ENCODE measurements at places on chromosomes 7 and 10. TPM values are rescaled to one million over a fixed set of nuclear protein-coding genes. Genes with fewer than 3 reads are reported as not detected.

Gene TMEM26
- 2.5 TPM for total RNA-seq

Gene EBF3
- total RNA-seq, result 2.2 TPM

Gene TMEM236
- under 0.01 TPM for total RNA-seq

Gene PVRIG
- total RNA-seq, result 0.15 TPM

Gene IFIT2
- not detected for total RNA-seq

Gene SPDYE9
- not detected for total RNA-seq

Gene IKZF1
- 0.67 TPM for total RNA-seq

Gene ATOH7
- total RNA-seq, result not detected

DNA sequence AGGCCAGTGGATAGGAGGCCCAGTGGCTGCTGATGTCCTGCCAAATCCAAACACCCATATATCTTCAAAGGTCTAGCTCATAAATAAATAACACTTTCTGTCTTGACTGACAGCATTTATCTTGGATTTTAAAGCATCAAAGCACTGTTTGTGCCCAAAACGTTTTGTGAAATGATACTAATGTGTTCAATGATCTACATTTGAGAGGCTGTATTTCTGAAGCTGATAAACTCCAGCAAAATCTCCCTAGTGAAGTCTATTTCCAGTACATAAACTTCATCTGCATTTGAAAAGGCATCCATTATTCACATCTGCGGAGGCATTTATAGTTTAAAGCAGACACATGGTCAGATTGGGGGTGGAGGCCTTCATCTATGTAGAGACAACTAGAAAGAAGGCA is 276.3 kb downstream of the HPSE2 start:
- no peak for DNase-seq

DNA sequence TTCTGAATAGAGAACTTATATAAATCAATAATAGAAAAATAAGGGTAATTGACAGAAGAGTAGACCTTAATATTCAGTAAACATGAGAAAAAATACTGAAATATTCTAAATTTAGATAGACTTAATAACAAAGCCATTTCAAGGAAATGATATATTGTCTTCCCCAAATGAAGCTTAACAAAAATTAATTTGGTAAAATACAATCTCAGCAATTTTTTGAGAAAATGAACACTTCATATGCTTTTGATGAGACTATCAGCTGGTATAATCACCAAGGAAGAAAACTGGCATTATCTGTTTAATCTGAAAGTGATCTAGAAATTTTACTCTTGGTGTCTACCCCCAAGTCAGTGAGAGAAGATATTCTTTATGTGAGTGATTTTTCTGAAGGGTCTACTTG is 1.7 kb upstream of the FAM237B start:
- no peak for DNase-seq

GRCh38 chr10:132319853-132320653 is 11.9 kb upstream of the LRRC27 start:
- peak; percentile 87 for DNase-seq

DNA sequence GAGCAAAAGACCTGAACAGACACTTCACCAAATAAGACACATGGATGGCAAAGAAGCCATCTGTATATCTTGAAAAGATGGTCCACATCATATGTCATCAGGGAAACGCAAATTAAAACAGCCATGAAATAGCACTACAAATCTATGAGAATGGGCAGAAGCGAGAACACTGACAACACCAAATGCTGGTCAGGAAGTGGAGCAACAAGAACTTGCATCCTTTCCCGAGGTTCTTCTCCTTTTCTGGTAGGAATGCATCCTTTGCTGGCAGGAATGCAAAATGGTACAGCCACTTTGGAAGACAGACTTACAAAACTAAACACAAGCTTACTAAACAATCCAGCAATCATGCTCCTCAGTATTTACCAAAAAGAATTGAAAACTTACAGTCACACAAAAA is 60.0 kb downstream of the PIK3AP1 start:
- no peak for DNase-seq

DNA sequence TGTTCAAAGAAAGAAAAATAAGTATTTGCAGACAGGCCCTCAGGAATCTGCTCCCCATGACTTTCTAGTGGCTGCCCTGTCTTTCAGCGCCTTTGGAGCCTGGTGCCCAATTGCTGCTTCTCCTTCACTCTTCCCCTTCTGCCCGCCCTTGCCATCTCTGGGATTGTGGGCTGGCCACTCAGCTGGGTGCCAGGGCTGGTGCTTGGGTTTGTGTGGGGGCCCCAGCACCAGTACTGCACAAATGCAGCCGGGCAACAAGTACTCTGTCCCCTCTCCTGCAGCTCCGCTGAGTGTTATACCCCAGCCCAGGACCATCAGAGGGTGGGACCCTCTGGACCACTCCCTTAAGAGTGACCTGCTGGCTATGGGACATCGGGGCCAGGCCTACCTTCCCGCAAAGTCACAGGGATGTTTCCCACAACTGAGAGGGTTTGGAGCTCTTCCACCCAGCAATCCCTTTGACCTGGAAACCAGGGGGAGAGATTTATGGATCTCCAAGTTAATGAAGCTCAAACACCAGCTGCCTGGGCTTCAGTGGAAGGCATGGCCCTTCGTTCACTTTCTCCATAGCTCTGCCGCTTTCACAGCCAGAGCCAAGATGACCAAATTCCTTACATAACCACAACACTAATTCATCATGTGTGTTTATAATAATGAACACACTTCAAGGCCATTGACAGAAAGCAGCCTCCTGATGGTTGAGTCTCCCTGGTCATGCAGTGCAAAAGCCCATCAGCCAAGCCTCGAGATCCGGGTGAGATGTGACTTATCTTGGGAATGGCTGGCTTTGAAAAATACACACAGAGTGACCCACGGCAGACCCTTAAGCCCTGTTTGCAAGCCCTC is 313.9 kb upstream of the ZNF32 start:
- DNase-seq, result no peak

GRCh38 chr10:132156382-132156781 is 30.4 kb upstream of the DPYSL4 start:
- DNase-seq, result no peak

- peak; percentile 74 for DNase-seq
These were observed 80.4 kb upstream of the CDK6 start for GRCh38 chr7:92916770-92917224.

GRCh38 chr7:91435381-91436059 is 171.3 kb downstream of the FZD1 start:
- DNase-seq, result peak; percentile 3

- DNase-seq, result peak; percentile 79
These were observed 909 bp upstream of the CC2D2B start for GRCh38 chr10:95906677-95907455.

DNA sequence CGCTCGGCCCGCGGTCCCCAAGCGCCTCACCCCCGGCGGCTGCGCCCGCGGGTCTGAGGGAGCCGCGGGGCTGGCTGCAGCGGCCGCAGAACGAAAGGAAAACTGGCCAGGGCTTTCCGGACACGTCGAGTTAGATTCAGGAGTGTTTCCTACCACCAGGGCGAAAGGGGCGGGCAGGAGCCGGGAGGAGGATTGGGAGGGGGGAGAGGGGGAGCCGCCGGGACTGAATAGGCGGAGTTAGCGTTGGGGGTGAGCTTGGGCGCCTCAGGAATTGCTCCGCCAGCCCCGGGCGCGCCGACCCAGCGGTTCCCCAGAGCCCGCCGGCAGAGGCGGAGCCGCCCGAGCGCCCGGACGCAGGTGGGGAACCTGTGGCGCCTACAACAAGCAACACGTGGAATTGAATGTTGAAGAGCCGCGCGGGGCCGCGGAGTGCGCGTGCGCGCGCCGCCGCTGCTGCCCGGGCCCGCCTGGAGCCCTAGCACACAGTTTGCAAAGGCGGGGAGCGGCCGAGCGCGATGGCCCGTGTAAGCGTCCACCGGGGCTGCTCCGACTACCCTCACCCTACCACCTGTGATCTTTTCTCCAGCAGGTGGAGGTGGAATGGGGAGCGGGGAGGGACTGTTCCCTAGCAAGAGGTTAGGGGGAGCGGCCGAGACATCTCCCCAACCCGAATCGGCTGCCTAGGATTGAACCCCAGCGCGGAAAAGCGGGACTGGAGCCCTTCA is at the start of gene CADPS2:
TSS of gene CADPS2 (minus strand) at position 104 of the 725 bp plus-strand sequence. CDS start 123 bp downstream, outside the sequence.
- DNase-seq, result peak; percentile 85

GRCh38 chr7:106462914-106463482 is 178.2 kb upstream of the NAMPT start:
- DNase-seq, result no peak

DNA sequence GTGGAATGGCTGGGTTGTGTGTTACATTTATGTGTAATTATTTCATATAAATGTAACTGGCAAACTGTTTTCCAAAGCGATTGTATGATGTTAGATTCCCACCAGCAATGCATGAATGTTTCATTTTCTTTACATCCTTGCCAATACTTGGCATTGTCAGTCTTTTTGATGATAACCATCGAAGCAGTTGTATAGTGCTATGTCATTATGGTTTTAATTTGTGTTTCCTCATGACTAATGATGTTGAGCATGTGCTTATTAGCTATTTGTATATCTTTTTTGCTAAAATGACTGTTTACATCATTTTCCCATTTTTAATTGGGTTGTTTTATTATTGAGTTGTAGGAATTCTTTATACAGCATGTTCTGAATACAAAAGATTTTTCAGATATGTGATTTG is 22.3 kb downstream of the AHCYL2 start:
- no peak for DNase-seq

DNA sequence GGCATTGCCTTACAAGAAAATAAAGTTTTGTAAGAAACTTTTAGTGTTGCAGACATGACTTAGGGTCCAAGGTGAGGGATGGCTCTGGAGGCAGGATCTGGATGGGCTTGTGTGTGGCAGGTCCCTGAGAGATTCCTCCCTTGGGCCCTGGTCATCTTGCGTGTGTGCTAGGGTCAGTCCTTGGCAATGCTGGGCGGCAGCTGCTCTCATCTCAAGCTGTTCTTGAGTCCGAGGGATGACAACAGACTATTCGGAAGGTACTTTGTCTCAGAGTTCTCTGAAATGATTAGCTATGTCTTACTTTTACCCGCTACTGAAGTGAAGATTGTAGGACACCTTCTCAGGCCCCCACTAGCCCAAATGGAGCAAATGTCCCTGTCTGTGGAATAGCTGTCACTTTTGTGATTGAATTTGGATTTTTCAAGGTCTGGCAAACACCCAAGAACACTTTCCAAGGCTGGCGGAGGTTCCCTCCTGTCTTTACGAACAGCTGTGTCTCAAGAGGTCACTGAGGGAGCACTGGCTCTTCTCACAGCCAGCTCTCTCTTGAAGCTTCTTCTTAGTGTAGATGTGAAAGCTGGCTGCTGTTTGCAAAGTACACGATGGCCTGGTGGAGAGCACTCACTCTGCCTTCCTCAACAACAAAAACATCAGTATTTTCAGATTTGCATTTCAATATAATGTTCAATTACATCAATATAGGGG is 253.6 kb downstream of the STK31 start:
- DNase-seq, result no peak

GRCh38 chr7:33841705-33842129 is 63.6 kb upstream of the BMPER start:
- no peak for DNase-seq

DNA sequence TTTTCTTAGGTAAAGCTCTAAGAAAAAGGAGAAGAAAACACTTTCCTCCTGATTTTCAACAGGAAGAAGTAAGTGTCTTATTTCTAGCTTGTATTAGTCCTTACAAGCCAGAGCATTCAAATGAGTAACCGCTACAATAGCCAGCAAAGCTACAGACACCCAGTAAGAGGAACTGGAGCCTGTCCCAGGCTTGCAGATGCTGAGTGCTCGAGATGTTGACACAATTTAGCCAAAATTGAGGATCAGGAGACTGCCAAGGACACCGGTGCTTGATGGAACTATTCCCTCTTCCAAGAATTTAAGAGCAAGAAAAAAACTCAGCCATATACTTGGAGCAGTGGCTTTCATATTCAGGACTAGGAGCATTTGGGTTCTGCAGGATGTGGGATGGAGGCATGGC is 149.3 kb upstream of the DPP6 start:
- no peak for DNase-seq

DNA sequence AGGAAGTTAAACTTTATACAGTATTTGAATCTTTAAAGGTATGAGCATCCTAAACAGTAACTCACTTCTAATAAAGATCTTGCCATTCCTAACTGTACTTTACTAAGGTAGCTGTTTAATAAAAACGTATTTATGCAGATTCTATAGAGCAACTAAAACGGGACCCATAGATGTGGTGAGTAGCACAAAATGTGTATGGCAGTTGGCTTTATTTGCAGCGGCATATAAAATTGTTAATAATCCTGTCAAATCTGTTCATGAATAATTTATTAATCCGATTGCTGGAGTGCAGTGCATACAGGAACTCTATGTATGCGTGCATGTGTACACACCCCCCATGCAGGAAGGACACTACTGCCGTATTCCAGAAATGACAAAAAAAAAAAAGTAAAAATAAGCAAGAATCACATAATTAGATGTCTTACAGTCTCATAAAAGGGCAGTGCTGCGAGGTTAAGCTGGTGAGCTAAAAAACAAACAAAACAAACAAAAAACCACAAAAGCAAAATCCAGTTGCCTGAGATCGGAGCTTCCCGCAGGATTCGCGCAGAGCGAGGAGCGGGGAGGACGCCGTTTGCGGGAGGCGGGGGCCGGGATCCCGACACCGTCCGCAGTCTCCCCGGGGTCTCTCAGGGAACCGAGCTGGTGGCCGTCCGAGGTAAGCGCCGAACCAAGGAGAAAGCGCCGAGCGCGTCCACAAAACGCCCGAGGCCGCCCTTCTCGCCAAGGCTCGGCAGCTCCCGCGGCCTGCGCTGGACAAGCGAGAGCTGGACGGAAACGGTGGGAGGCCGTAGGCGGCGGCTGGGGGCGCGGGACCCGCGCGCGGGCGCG is 518 bp upstream of the COMMD3 start:
- DNase-seq, result no peak

DNA sequence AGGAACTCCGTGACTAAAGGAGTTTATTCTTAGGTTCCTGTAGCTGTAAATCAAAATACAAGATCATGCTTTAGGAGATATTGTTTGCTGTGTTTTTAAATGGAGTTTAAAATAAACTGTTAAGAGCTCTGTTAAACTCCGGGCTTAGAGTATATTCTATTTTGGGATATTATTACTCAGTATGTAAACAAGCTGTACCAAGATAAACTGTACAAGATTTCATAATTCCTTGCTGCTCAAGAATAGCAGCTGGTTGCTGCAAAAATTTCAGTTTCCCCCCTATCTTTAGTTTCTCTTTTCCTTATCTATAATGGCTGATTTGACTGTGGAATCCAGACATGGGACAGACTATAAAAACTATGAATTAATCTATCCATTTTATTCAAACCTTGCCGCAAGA is 215.7 kb downstream of the HTR7 start:
- peak; percentile 81 for DNase-seq
